ENCODE measurements at places on chromosomes 7 and 10. TPM values are rescaled to one million over a fixed set of nuclear protein-coding genes. Genes with fewer than 3 reads are reported as not detected.

DNA sequence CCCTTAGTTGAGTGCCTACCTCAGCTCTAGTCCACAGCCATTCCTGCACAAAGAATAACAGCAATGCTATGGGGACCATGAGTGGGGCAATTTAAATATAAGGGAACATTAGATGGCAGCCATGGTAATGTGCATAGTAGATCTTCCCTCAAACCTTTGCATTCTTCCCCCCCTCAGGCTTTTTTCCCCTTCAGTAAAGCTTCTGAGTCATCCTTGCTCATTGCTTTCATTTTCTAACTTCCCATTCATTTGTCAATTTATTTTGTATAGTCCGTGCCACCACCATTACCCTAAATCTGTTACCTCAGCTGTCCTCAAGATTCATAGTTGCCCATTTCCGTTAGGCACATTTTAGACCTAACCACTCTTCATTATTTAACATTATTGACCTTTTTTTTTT is 10.7 kb downstream of the HECTD2 start:
- no peak for DNase-seq
- no peaks in the 10 kb centered on the region for H3K27me3 ChIP-seq
- no peak overlapping the region for H3K4me3 ChIP-seq
- H3K27ac ChIP-seq, result no peak overlapping the region
- H3K36me3 ChIP-seq, result no peaks in the 10 kb centered on the region
- H3K4me1 ChIP-seq, result peaks cover 3% of the 10 kb centered on the region

GRCh38 chr7:2009541-2010001 is 223.2 kb downstream of the MAD1L1 start:
- no peak overlapping the region for H3K4me3 ChIP-seq
- no peaks in the 10 kb centered on the region for H3K27me3 ChIP-seq
- no peaks in the 10 kb centered on the region for H3K36me3 ChIP-seq

The MSMB gene
- not detected for total RNA-seq

DNA sequence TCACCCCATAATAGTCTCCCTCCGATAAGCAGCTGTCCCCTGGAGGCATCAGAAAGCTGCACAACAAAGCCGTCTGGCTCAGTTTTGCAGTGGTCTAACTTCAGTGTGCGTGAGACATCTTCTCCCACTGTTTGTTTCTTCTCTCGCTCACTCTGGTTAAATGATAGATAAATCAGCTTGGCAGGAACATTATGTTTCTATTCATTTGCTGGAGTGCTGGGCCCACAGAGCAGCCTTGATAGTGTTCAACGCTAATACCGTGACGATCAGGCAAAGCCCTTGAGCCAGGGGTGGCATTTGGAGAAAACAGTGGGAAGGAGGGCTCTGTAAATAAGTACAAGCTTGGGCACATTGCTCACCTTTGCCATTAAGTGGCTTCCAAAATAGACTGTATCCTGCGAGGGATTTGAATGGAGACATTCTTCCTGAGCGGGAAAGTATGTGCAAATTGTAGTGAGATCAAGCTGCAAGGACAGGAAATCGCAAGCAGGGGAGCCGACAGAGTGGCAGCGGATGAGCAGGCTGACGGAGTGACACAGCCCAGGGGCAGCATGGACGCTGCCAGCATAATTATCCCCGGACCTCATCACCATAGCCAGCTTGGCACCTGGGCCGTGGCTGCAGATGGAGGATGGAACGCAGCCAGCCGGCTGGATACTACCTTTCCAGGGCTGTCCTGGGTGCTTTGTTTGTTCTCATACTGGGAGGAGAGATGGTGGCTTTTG is 256.8 kb upstream of the FZD8 start:
- H3K27me3 ChIP-seq, result peaks cover 19% of the 10 kb centered on the region
- H3K4me1 ChIP-seq, result peaks cover 31% of the 10 kb centered on the region

- no peaks in the 10 kb centered on the region for H3K36me3 ChIP-seq
- no peak overlapping the region for H3K4me3 ChIP-seq
- peaks cover 19% of the 10 kb centered on the region for H3K27me3 ChIP-seq
- H3K27ac ChIP-seq, result no peak overlapping the region
Measured at GRCh38 chr7:78953090-78953489, 500.4 kb downstream of the MAGI2 start.

The PHYHIPL gene
- total RNA-seq, result 0.24 TPM

- H3K36me3 ChIP-seq, result peaks cover 9% of the 10 kb centered on the region
- DNase-seq, result no peak
- H3K27ac ChIP-seq, result peak overlapping the region; percentile 90
- H3K4me1 ChIP-seq, result peaks cover 51% of the 10 kb centered on the region
Measured at GRCh38 chr10:21715531-21716195, 181.6 kb downstream of the MLLT10 start.

DNA sequence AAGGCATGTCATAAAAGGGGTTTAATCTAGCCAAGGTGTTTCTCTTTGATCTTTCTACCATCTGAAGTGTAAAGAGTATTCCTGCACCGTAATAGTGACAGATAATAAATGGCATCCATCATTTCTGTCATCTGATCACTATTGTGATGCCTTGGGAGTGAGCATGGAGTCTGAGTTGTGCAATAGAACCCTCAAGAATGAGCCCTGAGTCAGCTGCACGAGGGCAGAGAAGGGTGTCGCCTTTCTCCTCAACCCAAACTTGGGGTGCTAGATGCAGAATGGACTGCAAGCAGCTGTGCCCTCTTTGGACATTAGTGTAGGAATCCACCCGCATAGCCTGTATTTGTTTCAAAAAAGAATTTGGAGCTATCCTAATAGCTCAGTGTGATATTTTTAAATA is 115.2 kb downstream of the ZNF37A start:
- H3K4me1 ChIP-seq, result no peaks in the 10 kb centered on the region
- no peak overlapping the region for H3K4me3 ChIP-seq
- no peaks in the 10 kb centered on the region for H3K27me3 ChIP-seq
- H3K27ac ChIP-seq, result no peak overlapping the region
- H3K36me3 ChIP-seq, result no peaks in the 10 kb centered on the region

The WASHC2A gene
- total RNA-seq, result 41.1 TPM

The FEZF1 gene
- not detected for total RNA-seq

- no peaks in the 10 kb centered on the region for H3K4me1 ChIP-seq
- DNase-seq, result no peak
- H3K27me3 ChIP-seq, result peaks cover 5% of the 10 kb centered on the region
Measured at GRCh38 chr10:109030581-109031210, 892.6 kb downstream of the XPNPEP1 start.

DNA sequence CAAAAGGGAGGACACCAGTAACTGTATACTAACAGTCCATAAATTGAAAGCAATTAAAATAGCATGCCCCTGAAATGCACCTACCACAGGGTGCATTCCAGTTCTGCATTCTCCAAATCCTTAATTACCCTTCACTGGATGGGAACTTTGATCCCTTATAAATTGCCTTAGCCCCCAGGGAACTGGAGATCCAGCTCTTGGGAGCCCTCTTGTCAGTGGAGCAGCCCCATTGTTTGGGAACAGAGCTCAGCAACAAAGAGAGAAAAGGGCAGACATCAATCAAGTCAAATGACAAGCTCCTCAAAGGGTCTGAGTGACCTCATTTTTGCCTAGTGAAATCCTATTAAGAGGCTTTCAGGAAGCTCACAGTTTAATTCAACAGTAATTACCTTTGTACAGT is 472.6 kb downstream of the XPNPEP1 start:
- no peak overlapping the region for H3K4me3 ChIP-seq
- no peak overlapping the region for H3K27ac ChIP-seq
- peaks cover 18% of the 10 kb centered on the region for H3K27me3 ChIP-seq
- no peaks in the 10 kb centered on the region for H3K36me3 ChIP-seq
- peaks cover 13% of the 10 kb centered on the region for H3K4me1 ChIP-seq

GRCh38 chr10:100816671-100817070 is 71.3 kb downstream of the PAX2 start:
- H3K27ac ChIP-seq, result no peak overlapping the region
- no peak for DNase-seq
- no peaks in the 10 kb centered on the region for H3K36me3 ChIP-seq
- H3K27me3 ChIP-seq, result peaks cover 96% of the 10 kb centered on the region

DNA sequence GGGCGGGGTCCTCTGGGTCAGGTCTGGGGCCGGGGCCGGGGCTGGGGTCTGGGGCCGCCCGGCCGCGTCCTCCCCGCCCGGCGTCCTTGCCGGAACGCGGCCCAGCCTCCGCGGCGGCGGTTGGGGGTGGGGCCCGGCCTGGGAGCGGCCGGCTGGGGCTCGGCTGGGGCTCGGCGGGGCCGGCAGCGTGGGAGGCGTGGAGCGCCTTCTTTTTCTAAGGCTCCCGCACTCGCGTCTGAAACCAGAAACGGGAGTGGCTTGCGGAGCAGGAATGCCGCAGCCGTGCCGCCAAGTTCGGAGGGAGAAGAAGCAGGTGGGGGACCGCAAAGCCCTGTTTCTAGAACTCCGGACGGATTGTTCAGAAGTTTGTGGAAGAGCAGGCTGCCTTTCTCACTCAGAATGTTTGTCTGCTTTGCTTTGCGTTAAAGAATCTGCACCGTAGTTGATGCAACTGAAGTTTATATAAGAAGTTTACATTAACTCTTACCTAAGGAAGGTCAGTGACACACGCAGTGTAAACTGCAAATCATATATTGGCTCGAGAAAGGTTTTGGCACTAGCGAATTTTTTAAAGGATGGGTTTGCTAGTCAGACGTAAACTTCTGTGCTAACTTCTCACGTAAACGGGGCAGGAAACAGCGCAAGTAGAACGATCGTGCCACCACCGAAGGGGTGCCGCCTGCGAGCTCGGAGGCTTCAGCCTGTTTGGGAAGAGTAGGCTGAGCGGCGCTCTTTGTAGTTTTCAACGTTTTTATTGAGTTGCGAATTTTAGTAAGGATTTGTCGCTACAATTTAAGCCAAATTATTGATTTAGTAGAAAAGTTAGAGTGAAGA is 729 bp downstream of the DNAJB6 start:
- H3K4me1 ChIP-seq, result peaks cover 25% of the 10 kb centered on the region
- H3K27me3 ChIP-seq, result peaks cover 2% of the 10 kb centered on the region
- H3K36me3 ChIP-seq, result no peaks in the 10 kb centered on the region
- peak; percentile 56 for DNase-seq

DNA sequence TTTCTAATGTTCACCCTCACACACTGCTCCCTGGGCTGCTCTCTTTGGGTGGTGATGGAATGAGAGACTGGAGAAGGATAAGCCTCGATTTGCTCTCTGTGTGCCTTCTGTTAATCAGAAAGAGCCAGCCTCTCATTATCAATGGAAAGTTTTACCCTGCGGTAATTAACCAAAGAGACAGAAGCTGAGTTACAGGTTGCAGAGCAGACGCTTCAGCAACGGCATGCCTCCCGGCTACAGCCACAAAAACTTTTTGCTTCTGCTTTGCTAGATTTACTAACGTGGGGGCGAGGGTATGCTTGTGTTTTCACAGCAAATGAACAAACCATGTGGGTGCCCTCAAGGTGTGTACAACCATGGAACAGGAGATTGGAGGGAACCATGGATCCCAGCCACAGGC is 18.0 kb downstream of the GIMAP4 start:
- H3K36me3 ChIP-seq, result no peaks in the 10 kb centered on the region
- H3K4me3 ChIP-seq, result no peak overlapping the region
- H3K27me3 ChIP-seq, result no peaks in the 10 kb centered on the region
- no peak for DNase-seq
- H3K4me1 ChIP-seq, result no peaks in the 10 kb centered on the region

DNA sequence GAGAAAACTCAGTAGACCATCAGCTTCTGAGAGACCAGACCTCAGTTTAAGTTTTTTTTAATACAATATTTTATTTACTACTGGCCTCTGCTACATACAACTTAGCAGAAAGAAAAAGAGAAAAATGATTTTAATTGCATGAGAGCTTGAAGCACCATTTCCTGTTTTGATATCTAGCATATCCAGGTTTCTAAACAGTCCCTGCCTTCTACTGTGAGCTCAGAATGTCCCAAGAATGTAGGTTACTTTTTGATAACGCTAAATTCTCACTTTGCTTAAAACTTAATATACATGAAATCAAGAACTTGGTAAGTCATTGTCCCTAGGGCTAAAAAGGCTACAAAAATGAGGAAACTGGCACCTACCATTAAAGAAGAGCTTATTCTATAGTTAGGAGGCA is 7.0 kb downstream of the TMEM243 start:
- H3K4me3 ChIP-seq, result no peak overlapping the region
- H3K36me3 ChIP-seq, result peaks cover 16% of the 10 kb centered on the region
- no peak overlapping the region for H3K27ac ChIP-seq
- H3K4me1 ChIP-seq, result no peaks in the 10 kb centered on the region
- no peak for DNase-seq

DNA sequence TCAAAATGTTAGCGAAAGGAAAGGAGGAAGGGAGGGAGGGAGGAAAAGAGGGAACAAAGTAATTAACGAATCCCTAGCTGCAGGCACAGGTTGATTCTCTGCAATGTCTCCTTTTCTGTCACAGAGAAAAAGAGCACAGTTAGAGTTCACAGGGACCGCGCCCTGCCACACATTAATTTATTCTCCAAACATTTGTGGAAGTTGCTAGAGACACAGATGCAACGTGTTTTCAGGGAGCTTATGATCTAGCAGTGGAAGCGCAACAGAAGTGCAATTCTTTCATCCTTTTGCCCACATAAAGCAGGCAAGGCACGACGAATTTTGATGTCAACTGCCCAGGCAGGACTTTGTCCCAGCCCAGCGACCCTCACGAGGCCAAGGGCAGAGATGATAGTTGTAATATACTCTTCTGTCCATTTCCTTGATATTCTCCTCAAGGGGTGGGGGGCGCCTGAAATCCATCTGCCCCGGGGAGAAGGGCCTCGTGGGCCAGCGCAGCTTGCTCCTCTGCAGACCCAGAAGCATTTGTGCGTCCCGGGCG is 101.7 kb upstream of the ZNF438 start:
- no peak for DNase-seq
- no peaks in the 10 kb centered on the region for H3K27me3 ChIP-seq
- peak overlapping the region; percentile 39 for H3K27ac ChIP-seq
- peak overlapping the region; percentile 43 for H3K4me3 ChIP-seq
- peaks cover 42% of the 10 kb centered on the region for H3K4me1 ChIP-seq

- H3K36me3 ChIP-seq, result peaks cover 4% of the 10 kb centered on the region
- H3K27ac ChIP-seq, result no peak overlapping the region
- no peaks in the 10 kb centered on the region for H3K4me1 ChIP-seq
Measured at GRCh38 chr10:4120096-4120853, 335.3 kb upstream of the KLF6 start.
